Naive thymus-derived CD4-positive, alpha-beta T cell (primary cell): ENCODE measurements at places on chromosomes 1 and 21. TPM values are rescaled to one million over a fixed set of nuclear protein-coding genes. Genes with fewer than 3 reads are reported as not detected.

Gene NTMT2
- total RNA-seq, result not detected

Gene TMEM200B
- total RNA-seq, result not detected

Gene SERINC2
- 0.22 TPM for total RNA-seq

Gene OR2T29
- total RNA-seq, result not detected

Gene GBP3
- total RNA-seq, result 32.2 TPM

Gene TMEM81
- 8.3 TPM for total RNA-seq

Gene MCOLN3
- total RNA-seq, result 11.1 and 11.5 TPM in 2 replicates

Gene TAS1R1
- not detected for total RNA-seq

GRCh38 chr21:26365849-26366248 lies 195.3 kb upstream of the APP start:
- no peaks in the 10 kb centered on the region for H3K27me3 ChIP-seq
- H3K27ac ChIP-seq, result no peak overlapping the region
- no peak overlapping the region for H3K4me3 ChIP-seq
- no peak for DNase-seq
- H3K36me3 ChIP-seq, result no peaks in the 10 kb centered on the region
- no peaks in the 10 kb centered on the region for H3K4me1 ChIP-seq

DNA sequence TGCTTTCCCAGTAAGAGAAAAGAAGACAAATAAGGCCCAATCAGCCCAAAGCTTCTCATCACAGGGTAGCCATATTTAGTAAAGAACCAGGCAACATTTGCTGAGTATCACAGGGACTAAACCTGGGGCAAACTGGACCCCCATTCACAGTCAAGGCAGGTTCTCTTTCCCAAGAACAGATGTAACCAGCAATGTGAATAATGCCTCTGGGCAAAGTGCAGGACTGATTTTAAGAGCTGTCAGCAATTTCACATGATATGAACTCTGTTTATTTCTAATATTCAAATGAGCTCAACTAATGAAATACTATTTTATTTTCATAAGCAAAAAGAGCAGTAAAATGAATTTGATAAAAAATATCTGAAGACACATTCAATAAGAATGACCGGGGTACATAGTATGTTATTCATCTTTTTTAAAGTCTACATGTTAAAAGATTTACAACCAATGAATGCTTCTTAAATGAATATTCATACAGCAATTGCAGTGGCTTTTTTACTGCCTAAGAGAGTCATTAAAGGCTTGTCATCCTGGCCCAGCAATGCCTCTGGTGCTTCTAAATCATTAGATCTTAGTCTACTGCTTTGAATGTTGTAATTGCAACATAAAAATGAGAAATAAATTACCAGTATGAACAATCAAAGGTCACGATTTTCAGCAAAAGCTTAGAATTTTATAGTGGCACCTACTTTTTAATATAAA lies 308.8 kb downstream of the SMYD3 start:
- no peaks in the 10 kb centered on the region for H3K36me3 ChIP-seq
- H3K27me3 ChIP-seq, result no peaks in the 10 kb centered on the region
- no peak for DNase-seq
- H3K27ac ChIP-seq, result no peak overlapping the region
- no peaks in the 10 kb centered on the region for H3K4me1 ChIP-seq
- no peak overlapping the region for H3K4me3 ChIP-seq

DNA sequence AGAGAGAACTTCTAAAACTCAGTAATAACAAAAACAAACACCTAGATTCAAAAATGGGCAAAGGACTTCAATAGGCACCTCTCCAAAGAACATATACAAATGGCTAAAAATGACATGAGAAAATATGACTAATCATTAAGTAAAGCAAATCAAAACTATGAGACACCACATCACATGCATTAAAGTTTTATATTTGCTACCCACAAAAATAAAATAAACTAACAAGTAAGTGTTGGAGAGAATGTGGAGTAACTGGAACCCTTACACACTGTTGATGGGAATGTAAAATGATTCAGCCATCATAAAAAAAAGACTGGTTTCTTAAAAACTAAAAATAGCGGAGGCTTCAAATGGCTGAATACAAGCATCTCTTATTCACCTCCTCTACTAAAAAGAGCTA lies 262.1 kb upstream of the PKN2 start:
- H3K27ac ChIP-seq, result no peak overlapping the region
- H3K4me1 ChIP-seq, result no peaks in the 10 kb centered on the region
- DNase-seq, result no peak
- no peak overlapping the region for H3K4me3 ChIP-seq
- H3K27me3 ChIP-seq, result no peaks in the 10 kb centered on the region

DNA sequence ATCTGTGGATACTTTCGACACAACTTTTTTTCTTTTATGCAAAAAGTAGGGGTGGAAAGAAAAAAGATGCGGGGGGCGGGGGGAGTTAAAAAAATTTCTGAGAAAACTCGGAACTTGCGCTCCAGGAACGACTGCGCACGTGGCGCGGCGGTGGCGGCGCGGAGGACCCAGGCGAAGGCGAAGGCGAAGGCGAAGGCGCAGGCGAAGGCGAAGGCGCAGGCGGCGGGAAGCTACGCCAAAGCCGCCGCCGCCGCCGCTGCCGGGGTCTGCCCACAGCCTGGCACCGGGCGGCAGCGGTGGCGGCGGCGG lies 208 bp upstream of the BARHL2 start:
- no peaks in the 10 kb centered on the region for H3K36me3 ChIP-seq
- no peak overlapping the region for H3K27ac ChIP-seq
- peaks cover 4% of the 10 kb centered on the region for H3K4me1 ChIP-seq
- no peak overlapping the region for H3K4me3 ChIP-seq
- H3K27me3 ChIP-seq, result peaks cover 76% of the 10 kb centered on the region

- no peak overlapping the region for H3K4me3 ChIP-seq
- no peak overlapping the region for H3K27ac ChIP-seq
- no peaks in the 10 kb centered on the region for H3K27me3 ChIP-seq
- DNase-seq, result no peak
Observed at GRCh38 chr1:220726634-220727033, 21.5 kb upstream of the MTARC2 start.

DNA sequence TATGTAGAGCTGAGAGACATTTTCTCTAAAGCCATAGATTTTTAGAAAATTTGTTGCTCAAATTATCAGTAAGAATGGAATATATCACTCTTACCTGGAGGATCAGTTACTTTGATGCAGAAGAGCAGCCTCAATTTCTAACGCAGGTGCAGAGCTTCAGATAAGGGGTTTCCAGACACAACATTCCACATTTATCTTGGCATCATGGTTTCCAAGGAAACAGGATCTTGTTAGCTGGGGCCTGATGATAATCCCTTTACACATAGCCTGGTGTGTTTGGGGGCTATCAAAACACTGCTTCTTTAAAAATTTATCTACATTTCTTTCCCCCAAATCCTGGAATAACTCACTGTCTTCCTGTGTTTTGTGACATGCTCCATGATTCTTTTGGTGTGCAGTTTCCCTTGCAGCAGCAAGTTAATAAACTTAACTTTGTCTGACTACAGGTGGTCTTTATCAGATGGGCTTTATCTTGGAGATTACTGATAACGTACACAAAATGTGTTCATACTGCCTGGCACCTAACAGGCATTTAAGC lies 2.7 kb upstream of the STX12 start:
- DNase-seq, result no peak
- H3K27me3 ChIP-seq, result no peaks in the 10 kb centered on the region
- peaks cover 10% of the 10 kb centered on the region for H3K4me1 ChIP-seq
- H3K36me3 ChIP-seq, result no peaks in the 10 kb centered on the region

GRCh38 chr1:230147253-230148125 lies 80.5 kb downstream of the GALNT2 start:
- H3K4me3 ChIP-seq, result no peak overlapping the region
- no peaks in the 10 kb centered on the region for H3K27me3 ChIP-seq
- no peaks in the 10 kb centered on the region for H3K36me3 ChIP-seq
- no peaks in the 10 kb centered on the region for H3K4me1 ChIP-seq

DNA sequence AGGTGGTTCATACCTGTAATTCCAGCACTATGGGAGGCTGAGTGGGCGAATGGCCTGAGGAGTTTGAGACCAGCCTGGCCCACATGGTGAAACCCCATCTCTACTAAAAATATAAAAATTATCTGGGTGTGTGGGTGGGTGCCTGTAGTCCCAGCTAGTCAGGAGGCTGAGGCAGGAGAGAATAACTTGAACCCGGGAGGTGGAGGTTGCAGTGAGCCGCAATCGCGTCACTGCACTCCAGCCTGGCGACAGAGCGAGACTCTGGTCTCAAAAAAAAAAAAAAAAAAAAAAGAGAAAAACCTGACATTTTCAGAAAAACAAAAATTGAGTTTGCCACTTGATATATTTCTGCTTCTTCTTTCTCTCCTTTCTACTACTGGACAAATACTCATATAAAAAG lies 24.3 kb downstream of the CA6 start:
- peaks cover 31% of the 10 kb centered on the region for H3K4me1 ChIP-seq
- H3K4me3 ChIP-seq, result peak overlapping the region; percentile 59
- H3K27ac ChIP-seq, result peak overlapping the region; percentile 87
- no peaks in the 10 kb centered on the region for H3K36me3 ChIP-seq
- peak; percentile 47 for DNase-seq

DNA sequence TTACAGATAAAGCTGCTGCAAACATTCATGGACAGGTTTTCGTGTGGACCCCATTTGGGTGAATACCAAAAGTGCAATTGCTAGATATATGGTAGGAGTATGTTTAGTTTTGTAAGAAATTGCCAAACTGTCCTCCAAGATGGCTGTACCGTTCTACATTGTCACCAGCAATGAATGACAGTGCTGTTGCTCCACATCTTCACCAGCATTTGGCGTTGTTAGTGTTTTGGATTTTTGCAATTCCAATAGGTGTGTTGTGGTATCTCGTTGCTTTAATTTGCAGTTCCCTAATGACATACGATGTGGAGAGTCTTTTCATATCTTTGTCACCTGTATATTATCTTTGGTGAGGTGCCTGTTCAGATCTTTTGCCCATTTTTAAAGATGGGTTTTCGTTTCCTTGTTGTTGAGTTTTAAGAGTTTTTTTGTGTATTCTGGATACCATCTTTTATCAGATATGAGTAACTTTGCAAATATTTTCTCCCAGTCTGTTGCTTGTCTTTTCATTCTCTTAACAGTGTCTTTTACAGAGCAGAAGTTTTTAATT lies 12.1 kb downstream of the CATSPERE start:
- H3K27me3 ChIP-seq, result no peaks in the 10 kb centered on the region
- H3K36me3 ChIP-seq, result no peaks in the 10 kb centered on the region
- H3K4me3 ChIP-seq, result no peak overlapping the region
- no peak overlapping the region for H3K27ac ChIP-seq
- no peaks in the 10 kb centered on the region for H3K4me1 ChIP-seq
- DNase-seq, result no peak

DNA sequence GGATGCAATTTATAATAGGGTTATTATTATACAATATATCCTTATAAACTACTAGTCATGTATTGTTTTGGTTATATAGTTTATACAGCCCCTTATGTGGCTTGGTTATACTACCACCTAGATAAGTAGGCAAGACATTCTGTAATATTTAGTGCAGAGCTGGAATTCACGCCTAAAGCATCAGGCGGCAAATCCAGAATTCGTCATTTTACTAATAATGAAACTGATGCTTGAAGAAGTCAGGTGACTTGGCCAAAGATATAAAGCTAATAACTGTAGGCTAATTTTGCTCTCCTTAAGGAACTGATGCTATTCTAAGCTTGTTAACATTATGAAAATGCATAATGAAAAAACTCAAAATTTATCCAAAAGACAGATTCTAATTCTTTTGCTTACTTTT lies 10.8 kb downstream of the NSL1 start:
- peaks cover 13% of the 10 kb centered on the region for H3K36me3 ChIP-seq
- H3K27ac ChIP-seq, result no peak overlapping the region
- no peak for DNase-seq
- H3K4me3 ChIP-seq, result no peak overlapping the region
- no peaks in the 10 kb centered on the region for H3K4me1 ChIP-seq
- H3K27me3 ChIP-seq, result no peaks in the 10 kb centered on the region

- no peaks in the 10 kb centered on the region for H3K36me3 ChIP-seq
- no peak overlapping the region for H3K4me3 ChIP-seq
- no peak for DNase-seq
- H3K4me1 ChIP-seq, result peaks cover 4% of the 10 kb centered on the region
- no peak overlapping the region for H3K27ac ChIP-seq
Observed at GRCh38 chr1:77534456-77534855, 148.0 kb downstream of the ZZZ3 start.

DNA sequence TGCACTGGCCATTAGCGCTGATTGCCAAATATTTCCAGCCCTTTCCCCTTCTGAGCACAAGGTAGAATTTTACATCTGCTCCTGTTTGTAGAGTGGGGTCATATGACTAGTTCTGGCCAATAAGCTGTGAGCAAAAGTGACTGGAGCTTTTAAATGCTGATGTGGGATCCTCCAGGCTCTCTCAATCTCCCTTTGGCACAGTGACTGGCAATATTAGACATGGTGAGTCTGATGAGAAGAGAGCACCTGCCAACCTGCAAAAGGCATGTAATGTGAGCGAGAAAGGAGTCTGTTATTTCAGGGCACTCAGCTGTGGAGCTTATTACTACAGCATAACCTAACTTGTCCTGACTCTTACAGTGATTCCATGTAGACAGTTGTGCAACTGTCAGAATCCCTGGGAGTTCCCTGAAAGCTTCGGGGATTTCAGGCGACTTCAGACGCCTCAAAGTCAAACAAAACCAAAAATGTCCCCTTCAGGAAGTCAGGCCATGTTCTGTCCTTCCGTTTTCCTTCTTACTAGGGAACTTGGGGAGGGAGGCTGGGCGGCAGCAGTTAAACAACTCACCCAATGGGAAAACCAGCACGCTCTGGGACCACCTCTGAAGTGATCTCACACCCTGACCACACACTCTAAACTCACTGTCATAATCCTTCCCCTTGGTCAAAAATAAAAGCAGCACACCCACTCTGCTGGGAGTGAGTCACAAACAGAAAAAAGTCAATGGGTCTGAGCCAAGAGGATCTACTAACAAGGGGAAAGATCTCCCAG lies 3.6 kb upstream of the RASSF5 start:
- no peak overlapping the region for H3K27ac ChIP-seq
- H3K27me3 ChIP-seq, result no peaks in the 10 kb centered on the region
- H3K4me1 ChIP-seq, result peaks cover 29% of the 10 kb centered on the region
- no peaks in the 10 kb centered on the region for H3K36me3 ChIP-seq
- H3K4me3 ChIP-seq, result no peak overlapping the region
- no peak for DNase-seq

DNA sequence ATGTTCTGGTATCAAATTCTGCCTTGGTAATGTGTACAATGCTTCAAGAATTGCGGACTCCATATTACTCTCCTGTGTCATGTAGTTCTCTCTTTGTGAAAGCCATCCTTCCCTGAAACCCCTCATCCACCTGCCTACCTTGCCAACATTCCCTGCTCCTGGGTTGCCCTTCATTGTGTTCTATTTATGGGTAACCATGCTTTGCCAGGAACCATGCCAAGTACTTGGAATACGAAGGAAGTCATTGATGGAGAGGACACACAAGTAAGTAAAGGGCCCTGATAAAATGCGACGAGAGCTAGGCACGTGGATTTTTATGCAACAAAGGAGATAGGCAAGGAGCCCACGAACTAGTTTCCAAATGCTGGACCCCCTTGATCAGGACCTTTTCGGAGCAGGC lies 300.8 kb downstream of the DISC1 start:
- no peaks in the 10 kb centered on the region for H3K27me3 ChIP-seq
- no peaks in the 10 kb centered on the region for H3K36me3 ChIP-seq
- H3K4me1 ChIP-seq, result peaks cover 18% of the 10 kb centered on the region
- H3K4me3 ChIP-seq, result no peak overlapping the region
